G401 (cell line): ENCODE measurements at places on chromosomes 2 and 18. TPM values are rescaled to one million over a fixed set of nuclear protein-coding genes. Genes with fewer than 3 reads are reported as not detected.

The CRYGC gene
- total RNA-seq = 7.2 and 9.0 TPM in 2 replicates

The MCEE gene
- total RNA-seq = 4.3 and 17.9 TPM in 2 replicates

DNA sequence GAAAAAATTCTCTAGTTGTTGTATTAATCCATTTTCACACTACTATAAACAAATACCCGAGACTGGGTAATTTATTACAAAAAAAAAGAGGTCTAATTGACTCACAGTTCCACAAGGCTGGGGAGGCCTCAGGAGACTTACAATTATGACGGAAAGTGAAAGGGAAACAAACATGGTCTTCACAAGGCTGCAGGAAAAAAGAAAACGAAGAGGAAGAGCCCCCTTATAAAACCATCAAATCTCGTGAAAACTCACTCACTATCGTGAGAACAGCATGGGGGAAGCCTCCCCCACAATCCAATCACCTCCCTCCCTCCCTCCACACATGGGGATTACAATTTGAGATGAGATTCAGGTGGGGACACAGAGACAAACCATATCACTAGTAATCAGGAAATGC, 61.7 kb upstream of the SPTBN1 start:
- no peak for DNase-seq

- DNase-seq = peak; percentile 43
These were observed 1.1 kb downstream of the HADHB start for GRCh38 chr2:26245810-26246209.
